Neural progenitor cell (in vitro differentiated cells): ENCODE measurements at places on chromosomes 1 and 21.

- DNase-seq, result peak; percentile 30
These were observed 22.1 kb downstream of the EIF2D start for GRCh38 chr1:206590025-206590758.

DNA sequence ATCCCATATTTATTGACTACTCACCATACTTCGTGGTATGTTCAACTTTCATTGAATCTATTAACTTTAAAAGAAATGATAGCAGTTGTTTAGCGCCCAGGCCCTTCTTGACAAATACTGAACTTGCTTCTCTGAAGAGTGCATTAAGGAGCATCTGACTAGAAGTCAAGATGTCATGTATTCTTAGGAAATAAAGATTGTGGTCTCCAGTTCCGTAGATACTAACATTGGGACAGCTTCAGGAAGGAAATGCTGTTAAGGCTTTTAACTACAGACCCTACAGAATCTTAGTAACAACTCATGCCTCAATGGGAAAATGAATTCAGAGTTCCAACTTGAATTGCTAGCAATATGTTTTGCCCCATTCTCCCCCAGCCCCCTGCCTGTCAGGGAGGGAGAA, 14.8 kb downstream of the LYST start:
- DNase-seq, result no peak

DNA sequence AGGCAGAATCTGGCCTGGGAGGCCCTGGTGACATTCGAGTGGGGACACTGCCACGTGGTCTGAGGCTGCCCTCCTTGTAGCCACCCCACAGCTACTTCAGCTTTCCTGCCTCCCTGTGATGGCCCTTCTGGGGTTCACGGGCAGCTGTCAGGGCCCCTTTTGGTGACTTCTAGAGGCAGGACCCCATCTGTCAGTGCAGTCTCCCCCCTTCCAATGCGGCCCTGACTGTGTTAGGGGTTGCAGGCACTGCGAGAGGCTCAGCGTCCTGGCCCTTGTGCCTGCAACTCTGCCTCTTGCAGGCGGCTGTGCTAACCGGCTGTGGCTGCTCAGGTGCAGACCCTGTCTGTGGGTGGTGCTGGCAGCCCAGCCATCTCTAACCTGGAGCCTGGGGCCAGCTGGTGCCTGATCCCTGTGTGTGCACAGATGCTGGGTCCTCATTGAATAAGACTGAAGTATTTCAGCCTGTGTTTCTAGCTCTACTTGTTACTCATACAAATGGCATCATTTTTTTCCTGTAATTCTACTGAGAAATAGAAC, 62.2 kb downstream of the S100B start:
- no peak for DNase-seq

GRCh38 chr1:173304529-173305227, 97.5 kb upstream of the TNFSF4 start:
- DNase-seq, result peak; percentile 20

- no peak for DNase-seq
These were observed 403.2 kb upstream of the B3GALT2 start for GRCh38 chr1:193589597-193590040.

GRCh38 chr1:201471772-201472171, 2.8 kb upstream of the PHLDA3 start:
- no peak for DNase-seq

GRCh38 chr1:43493661-43494450, 36.8 kb upstream of the PTPRF start:
- peak; percentile 83 for DNase-seq

GRCh38 chr21:35753308-35753707, 307.0 kb downstream of the SETD4 start:
- DNase-seq, result peak; percentile 46

DNA sequence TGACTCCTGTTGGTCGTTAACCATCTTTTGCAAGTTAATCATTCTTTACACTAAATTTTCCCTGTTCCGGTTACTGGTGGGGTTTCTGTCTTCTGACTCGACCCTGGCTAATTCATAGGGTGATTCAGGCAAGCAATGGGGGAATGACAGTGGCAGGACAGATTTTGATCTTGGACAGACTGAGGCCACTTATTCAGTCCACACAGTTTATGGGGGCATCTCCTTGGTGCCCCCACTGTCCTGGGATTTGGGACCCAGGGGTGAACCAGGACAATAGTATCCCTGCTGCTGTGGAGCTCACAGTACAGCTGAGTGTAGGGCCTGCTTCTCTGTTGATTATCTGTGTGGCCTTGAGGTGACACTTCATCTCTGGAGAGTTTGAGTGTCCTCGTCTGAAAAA, 540.4 kb downstream of the MATN1 start:
- DNase-seq, result no peak

DNA sequence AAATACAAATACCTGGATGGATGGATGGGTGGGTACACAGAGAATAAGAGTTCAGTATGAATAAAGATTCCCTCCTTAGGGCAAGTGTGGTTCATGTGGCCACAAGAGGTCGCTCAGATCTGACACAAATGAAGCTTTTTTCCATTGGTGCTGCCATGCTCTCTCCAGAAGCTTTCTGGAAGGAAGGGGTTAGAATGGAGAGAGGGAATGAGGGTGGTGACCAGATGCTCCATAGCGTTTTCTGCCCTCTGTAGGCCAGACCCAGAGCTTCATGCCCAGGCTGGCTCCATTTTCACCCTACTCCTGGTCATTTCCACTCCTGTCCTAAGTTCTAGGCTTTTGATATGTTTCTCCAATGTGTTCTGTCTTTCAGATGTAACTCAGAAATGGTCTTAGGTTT, 3.3 kb upstream of the FCRL6 start:
- peak; percentile 84 for DNase-seq

DNA sequence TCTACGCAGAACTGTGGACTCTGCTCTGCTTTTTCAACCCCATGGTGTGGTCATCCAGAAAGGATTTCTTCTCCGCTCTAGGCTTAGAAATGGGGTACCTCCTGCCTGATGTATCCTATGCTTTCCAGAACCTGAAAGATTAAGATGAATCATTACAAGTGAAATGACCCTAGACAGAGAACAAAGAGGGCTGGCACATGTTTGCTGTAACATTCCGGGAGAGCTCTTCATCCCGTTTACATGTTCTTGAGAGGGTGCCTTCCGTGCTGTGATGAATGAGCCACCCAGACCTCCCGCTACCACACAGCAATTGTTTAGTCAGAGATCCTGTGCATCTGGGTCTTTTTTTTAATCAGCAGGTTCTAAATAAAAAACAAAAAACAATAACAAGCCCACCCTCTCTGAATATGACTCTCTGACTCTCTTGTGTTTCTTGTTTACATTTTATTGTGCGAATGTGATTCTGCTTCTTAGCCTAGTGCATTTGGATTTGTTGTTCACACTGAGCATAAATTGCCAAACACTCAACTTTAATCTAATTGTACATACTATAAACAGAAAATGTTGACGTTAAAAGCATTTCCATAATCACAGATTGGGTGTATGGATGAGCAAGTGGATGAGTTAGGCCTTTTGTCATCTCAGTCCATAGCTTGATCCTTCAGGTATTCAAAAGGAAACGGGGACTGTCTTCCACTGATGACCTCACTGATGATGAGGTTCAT, 87.1 kb downstream of the GPR88 start:
- no peak for DNase-seq

DNA sequence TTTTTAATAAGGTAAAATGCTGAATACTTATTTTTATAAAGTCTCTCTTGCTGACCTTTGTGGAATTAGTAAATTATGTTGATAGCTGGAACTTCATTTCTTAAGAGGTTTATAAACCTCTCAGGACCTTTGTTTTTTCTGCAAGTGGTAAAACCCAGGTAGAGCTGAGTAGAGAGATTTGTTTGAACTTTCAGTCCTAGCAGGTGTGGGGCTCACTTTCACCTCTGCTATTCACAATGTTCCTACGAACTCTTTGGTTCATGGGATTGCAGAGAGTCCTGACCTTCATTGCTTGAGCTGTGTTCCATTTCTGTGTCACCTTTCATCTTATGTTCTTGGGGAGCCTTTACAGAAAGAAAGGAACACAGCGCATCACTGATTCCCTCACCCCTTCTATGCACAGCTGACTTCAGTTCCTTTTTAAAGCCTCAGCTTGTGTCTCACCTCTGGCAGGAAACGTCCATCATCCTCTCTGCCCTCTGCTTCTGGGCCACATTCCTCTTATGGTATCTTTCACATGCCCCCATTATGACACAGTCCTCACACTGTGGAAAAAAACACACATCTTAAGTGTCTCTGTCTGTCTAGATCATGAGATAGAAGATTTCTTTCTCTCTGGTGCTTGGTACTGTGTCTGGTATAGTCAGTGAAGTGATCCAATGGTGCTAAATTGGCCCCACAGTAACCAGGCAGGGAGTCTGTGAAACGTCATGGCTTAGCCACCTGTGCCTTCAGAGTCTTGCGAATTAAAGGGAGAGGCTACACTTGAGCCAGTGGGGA, 262.5 kb upstream of the B3GALT2 start:
- no peak for DNase-seq

GRCh38 chr1:8845104-8846097, 28.0 kb upstream of the RERE start:
- no peak for DNase-seq

DNA sequence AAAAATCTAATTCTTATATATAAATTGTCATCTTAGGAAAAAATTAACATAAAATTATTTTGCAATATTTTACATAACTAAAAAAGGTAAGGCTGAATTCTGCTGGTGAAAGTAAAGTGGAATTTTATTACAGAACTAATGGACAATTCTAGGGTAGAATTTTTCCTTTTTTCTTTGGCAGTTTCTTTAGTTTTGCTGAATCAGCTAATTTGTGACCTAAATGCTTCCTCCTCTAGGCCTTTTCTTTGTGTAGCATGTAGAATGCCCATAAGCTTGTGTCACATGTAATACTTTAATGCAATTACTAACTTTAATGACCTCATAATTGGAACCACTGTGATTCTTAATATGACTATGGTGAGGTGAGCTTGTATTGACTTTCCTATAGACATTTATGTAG, 1378.4 kb upstream of the ADGRL4 start:
- DNase-seq, result no peak

- no peak for DNase-seq
These were observed 109.1 kb upstream of the HOOK1 start for GRCh38 chr1:59705466-59706302.
